ENCODE measurements at places on chromosomes 13 and 19.

- no peak for DNase-seq
Measured at GRCh38 chr13:42946927-42947326, 45.1 kb downstream of the EPSTI1 start.

DNA sequence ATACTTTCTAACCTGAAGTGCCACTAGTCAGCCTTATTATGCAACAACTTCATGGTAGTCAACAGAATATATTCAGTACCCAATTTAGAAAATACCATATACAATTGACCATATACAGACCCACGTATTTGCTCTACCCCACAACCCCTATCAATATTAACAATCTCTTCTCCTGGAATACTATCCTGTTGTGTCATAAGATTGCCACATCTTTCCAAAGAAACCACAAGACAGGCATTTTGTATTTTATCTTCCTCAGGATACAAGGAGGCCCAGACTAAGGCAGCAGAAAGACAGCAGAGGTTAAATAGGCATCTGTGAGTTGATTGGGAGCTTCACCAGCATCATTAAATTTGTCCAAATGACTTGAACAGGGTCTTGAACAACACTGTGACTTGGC lies 4.5 kb downstream of the SPART start:
- DNase-seq, result no peak

- DNase-seq, result no peak
Measured at GRCh38 chr13:47843005-47843404, 158.1 kb downstream of the SUCLA2 start.

- no peak for DNase-seq
Measured at GRCh38 chr13:106799781-106800335, 231.9 kb upstream of the ARGLU1 start.

GRCh38 chr13:93771782-93772181 lies 545.2 kb downstream of the GPC6 start:
- no peak for DNase-seq

DNA sequence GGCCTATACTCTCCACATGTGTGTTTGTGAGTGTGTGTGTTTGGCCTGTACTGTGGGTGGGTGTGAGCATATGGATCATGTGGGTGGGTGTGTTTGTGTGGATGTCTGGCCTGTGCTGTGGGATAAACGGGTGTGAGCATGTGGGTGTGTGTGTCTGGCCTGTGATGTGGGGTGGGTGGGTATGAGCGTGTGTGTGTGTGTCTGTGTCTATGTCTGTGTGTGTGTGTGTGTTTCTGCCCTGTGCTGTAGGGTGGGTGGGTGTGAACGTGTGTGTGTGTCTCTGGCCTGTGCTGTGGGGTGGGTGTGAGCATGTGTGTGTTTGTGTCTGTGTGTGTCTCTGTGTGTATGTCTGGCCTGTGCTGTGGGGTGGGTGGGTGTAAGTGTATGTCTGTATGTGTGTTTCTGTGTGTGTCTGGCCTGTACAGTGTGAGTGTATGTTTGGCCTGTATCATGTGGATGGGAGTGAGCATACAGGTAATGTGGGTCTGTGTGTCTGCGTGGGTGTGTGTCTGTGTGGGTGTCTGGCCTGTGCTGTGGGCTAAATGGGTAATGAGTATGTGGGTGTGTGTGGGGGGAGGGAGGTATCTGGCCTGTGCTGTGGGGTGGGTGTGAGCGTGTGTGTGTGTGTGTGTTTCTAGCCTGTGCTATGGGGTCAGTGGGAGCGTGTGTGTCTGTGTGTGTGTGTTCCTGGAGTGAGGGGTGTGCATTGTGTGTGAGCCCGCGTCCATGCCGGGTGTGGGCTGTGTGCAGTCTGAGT lies 20.8 kb upstream of the KCTD15 start:
- no peak for DNase-seq

DNA sequence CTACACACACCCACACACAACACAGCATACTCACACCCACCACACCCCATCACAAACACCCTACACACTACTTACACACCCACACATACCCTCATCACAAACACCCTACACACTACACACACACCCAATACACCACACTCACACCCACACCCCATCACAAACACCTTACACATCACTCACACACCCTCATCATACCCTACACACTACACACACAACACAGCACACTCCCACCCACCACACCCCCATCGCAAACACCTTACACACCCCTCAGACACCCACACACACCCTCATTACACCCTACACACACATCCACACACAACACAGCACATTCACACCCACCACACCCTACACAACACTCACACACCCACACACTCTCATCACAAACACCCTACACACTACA lies 15.8 kb downstream of the PEPD start:
- DNase-seq, result no peak

GRCh38 chr13:94318418-94318817 lies 161.1 kb downstream of the DCT start:
- no peak for DNase-seq

DNA sequence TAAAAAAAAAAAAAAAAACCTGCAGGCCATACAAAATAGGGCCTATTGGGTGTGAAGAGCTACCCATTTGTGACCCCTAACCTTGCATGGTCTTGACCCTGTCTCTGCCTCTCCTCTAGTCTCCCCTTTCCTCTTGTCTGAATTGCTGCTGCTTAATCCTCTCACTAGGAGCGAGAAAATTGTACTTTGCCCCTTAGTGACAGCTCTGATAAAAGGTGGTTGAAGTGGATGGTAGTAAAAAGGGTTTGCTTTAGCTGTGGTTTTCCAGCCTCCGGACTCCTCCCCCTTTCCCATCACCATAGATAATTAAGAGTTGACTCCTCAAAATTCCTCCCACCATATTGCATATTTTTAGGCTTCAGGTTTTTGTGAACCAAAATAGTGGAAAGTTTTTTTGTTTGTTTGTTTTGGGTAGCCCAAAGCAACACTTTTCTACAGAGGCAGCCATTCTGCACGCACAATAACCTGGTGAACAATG lies 23.5 kb downstream of the ACTN4 start:
- no peak for DNase-seq

GRCh38 chr13:98606296-98606695 lies 29.4 kb upstream of the STK24 start:
- no peak for DNase-seq

DNA sequence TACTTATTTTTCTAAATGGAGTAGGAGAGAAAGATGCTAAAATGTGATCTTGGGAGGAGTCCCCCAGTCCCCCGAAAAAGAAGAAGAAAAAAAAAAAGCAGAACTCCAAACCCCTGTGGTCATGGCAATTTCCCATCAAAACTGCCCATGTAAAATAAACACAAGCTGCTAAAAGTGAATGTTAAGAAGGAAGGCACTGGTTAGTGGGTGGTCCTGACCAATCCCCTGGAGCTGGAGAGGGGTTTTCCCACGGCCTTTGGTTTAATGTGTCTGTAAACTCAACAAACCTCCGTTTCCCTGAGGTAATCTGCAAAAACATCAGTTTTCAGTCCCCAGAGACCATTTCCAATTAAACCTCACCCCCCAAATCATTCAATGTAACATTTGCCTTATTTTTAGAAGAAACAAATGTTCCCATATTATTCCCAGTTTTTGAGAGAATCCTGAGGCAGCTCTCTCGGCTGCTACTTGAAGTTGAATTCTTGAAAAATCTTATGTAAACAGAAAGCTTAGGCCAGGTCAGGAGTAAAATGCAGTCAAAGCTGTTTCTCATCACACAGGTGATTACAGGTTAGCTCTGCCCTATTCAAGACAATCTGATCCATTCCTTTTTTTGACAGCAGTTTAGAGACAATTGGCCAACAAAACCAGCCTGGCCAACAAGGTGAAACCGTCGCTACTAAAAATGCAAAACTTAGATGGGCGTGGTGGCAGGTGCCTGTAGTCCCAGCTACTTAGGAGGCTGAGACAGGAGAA lies 17.0 kb downstream of the RAB3D start:
- no peak for DNase-seq

- DNase-seq, result no peak
Measured at GRCh38 chr19:944663-945241, 18.9 kb downstream of the ARID3A start.

DNA sequence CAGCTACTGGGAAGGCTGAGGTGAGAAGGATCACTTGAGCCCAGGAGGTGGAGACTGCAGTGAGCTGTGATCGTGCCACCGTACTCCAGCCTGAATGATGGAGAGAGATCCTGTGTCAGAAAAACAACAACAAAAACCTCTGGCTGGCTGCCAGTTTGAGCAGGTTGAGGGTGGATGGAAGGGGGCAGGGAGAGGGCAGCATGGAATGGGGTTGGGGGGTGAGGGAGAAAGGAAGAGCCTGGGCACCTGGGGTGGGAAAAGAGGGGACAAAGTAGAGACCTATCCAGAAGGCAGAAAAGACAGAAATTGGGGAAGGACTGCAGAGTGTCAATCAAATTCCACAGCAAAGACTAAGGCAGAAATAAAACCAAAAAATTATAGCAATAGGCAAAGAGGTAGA lies 4.7 kb downstream of the SLC1A5 start:
- no peak for DNase-seq

- no peak for DNase-seq
Measured at GRCh38 chr19:20503476-20503875, 62.1 kb downstream of the ZNF737 start.

DNA sequence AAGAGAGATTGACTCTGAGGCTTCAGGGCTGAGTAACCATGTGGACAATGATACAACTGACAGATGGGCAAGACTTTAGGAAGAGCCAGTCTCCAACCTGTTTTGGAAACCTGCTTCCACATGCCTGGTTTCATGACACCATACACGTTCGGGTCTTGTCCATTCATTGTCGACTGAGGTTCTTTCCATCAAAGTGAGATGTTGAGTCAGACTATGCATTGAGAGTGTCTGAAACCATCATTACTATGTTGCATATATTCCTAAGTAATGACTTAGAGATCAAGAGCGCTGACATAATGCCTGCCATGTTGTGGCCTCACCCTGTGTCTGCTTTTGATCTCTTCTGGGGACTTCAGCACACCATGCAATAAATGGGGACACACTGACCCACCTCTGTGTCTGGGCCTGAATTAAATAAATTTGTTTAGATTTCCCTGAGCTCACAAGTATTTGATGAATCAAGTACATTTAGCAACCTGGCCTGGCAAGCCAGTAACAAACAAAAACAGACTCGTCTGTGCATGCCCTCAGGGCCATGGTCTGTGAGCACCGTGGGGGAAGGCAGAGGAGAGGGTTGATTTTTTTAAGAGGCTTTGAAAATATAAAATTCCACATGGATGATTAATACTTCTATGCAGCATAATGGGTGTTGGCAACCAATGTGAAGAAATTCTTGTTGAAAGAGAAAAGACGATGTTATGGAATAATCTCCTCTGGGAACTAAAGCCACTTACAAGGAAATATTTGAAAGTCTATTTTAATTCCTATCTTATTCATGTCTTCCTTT lies 49.9 kb upstream of the UBAC2 start:
- no peak for DNase-seq

- DNase-seq, result no peak
Measured at GRCh38 chr13:64075543-64076271, 2660.1 kb upstream of the PCDH20 start.

- DNase-seq, result no peak
Measured at GRCh38 chr19:12727745-12728433, 4.2 kb upstream of the TNPO2 start.

DNA sequence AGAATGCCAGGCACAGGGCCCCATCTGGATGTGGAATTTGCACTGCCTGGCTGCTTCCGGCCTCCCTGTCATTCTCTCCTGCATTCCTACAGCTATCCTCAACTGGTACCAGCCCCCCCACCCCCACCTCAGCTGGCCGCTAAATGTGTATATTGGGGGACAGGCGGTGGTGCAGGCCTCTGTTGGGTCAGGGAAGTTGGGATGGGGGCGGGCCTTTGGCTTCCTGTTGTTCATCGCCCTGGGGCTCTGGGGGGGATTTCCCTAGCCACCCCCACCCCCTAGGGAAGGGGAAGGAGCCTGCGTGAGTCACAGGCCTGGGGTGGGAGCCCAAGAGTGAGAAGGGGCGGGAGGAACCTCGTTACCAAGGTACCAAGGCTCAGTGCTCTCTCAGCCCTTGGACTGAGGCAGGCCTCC lies 10.6 kb downstream of the POU2F2 start:
- DNase-seq, result peak; percentile 88

DNA sequence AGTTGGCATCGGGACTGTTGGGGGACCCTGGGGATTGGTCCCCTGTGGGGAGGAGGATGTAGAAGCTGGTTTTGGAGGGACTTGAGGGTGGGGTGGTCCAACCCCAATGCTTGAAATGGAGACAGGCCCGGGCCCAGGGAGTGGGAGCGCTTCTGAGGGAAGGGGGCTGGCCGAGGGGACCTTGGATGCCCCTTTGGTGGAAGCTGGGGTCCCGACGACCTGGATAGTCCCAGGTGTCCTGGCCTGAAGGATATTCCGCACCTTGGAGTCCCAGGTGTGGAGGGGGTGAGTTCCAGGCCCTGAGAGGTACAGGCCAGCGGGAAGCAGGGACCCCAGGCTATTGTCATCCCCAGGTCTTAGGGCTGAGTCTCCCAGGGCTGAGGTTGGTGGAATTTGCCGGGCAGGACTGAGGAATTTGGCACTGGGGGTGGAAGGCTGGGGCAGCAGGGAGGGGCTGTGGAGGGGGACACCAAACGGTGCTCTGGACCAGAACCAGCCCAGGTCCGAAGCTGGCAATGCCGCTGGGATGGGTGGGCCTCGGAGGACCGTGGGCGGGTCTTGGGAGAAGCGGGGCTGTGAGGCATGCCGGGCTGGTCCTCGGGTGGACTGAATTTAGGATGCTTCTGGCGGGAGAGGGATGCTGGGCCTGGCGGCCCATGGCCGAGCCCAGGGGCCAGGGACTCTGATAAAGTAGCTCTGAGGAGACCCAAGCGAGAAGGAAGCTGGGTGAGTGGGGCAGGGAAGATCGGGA lies 1.8 kb downstream of the HDGFL2 start:
- no peak for DNase-seq

GRCh38 chr19:46976845-46977320 lies 42.8 kb upstream of the NPAS1 start:
- no peak for DNase-seq

DNA sequence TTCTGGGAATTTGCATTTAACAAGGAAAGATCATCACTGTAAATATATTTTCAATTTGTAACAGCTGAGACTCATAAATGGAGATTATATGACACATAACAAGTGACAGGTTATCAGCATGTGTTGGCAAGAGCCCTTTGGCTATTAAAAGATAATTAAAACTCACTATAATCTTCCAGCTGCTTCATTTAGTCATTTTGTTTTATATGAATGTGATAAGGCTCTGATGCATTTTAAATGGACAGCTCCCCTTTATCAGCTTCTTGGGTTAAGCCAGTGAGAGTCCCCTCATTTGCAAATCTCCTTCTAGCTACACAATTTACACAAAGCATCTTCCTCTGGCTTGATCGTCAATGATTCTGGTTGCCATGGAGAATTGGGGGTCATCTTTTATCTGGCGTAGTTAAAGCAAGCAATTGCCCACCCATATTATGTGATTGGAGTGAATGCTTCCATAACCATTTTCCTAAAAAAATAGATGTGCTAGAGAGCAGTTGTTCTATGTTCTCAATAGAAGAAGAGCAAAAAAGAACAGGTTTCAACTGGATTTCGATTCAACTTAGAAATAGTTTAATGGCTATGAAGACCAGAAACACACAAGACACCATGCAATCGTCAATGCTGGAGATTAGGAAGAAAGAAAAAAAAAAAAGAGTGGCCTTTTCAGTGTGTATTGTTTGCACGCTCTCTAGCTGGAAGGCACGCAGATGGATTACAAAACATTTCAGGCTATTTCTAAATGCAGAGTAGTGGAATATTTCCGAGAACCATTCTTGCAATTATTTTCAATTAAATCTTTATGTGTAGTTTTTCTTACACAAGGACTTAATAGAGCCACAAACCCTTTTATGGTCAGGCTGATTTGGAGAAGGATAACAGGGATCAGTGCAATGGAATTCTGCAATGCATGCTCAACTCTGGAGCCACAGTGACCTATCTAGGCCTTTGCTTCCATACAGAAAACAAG lies 27.4 kb downstream of the STARD13 start:
- no peak for DNase-seq

- DNase-seq, result no peak
Measured at GRCh38 chr13:30151388-30151787, 156.0 kb downstream of the KATNAL1 start.

Measured in CD4-positive, alpha-beta T cell treated with Interleukin-15 for 4 hours (primary cell).